ENCODE measurements at places on chromosomes 12 and 14. TPM values are rescaled to one million over a fixed set of nuclear protein-coding genes. Genes with fewer than 3 reads are reported as not detected.

Gene GALNT8
- 0.56 TPM for total RNA-seq

Gene NTS
- not detected for total RNA-seq

Gene TBX3
- not detected for total RNA-seq

Gene EML5
- 3.1 TPM for total RNA-seq

Gene KCNMB4
- 0.71 TPM for total RNA-seq

Gene THAP2
- total RNA-seq = 12.6 TPM

Gene TAS2R43
- 3.1 TPM for total RNA-seq

Gene COQ5
- total RNA-seq = 6.9 TPM

GRCh38 chr14:100899884-100900771, 3.4 kb downstream of the RTL1 start:
- no peak overlapping the region for H3K4me3 ChIP-seq
- no peak for DNase-seq
- no peak overlapping the region for H3K27ac ChIP-seq
- peaks cover 51% of the 10 kb centered on the region for H3K27me3 ChIP-seq
- no peaks in the 10 kb centered on the region for H3K36me3 ChIP-seq
- no peaks in the 10 kb centered on the region for H3K4me1 ChIP-seq

GRCh38 chr14:57634335-57634734, 140.7 kb upstream of the CCDC198 start:
- H3K27me3 ChIP-seq = no peaks in the 10 kb centered on the region
- no peak overlapping the region for H3K27ac ChIP-seq
- H3K4me3 ChIP-seq = no peak overlapping the region
- DNase-seq = no peak
- H3K4me1 ChIP-seq = no peaks in the 10 kb centered on the region
- no peaks in the 10 kb centered on the region for H3K36me3 ChIP-seq

DNA sequence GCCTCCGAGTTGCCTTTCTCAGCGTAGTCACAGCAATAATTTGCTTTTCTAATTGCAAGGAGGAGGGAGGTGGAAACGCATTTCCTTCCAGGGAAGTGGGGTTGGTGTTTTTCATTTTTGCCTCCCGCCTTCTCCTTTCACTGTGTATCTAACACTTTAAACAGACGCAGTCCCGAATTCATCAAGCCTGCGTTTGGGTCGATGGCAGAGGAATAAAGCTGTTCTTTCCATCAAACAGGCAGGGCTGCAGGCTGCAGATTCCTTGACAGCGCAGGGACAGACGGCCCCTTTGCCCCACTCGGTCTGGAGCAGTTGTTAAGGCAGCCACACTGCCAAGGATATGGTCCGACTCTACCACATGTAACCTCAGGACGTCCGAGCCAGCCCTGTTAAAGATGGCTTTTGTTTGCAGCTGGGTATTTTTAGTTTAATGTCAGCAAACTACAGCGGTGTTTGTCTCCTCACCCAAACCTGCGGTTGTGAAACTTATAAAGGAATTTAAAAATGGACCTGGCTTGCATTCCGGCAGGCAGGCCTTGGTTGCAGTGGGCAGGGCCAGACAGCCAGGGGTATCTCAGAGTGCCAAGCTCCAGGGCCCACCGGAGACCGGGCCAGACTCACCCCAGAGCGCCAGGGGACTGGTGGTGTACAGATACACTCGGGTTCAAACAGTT, 2.1 kb downstream of the CHST11 start:
- H3K36me3 ChIP-seq = no peaks in the 10 kb centered on the region
- peak overlapping the region; percentile 100 for H3K4me3 ChIP-seq
- H3K27me3 ChIP-seq = no peaks in the 10 kb centered on the region
- peaks cover 45% of the 10 kb centered on the region for H3K4me1 ChIP-seq
- H3K27ac ChIP-seq = peak overlapping the region; percentile 79
- DNase-seq = no peak

GRCh38 chr12:59459966-59460660, 135.7 kb upstream of the SLC16A7 start:
- H3K27ac ChIP-seq = no peak overlapping the region
- no peaks in the 10 kb centered on the region for H3K4me1 ChIP-seq
- H3K4me3 ChIP-seq = no peak overlapping the region
- H3K36me3 ChIP-seq = no peaks in the 10 kb centered on the region

GRCh38 chr14:50403419-50403818, 6.7 kb upstream of the CDKL1 start:
- no peaks in the 10 kb centered on the region for H3K36me3 ChIP-seq
- H3K27ac ChIP-seq = no peak overlapping the region
- H3K27me3 ChIP-seq = no peaks in the 10 kb centered on the region
- H3K4me3 ChIP-seq = no peak overlapping the region

- no peaks in the 10 kb centered on the region for H3K4me1 ChIP-seq
- peaks cover 57% of the 10 kb centered on the region for H3K36me3 ChIP-seq
- H3K4me3 ChIP-seq = no peak overlapping the region
- no peaks in the 10 kb centered on the region for H3K27me3 ChIP-seq
These were observed 123.3 kb downstream of the RFLNA start for GRCh38 chr12:124418156-124418555.

DNA sequence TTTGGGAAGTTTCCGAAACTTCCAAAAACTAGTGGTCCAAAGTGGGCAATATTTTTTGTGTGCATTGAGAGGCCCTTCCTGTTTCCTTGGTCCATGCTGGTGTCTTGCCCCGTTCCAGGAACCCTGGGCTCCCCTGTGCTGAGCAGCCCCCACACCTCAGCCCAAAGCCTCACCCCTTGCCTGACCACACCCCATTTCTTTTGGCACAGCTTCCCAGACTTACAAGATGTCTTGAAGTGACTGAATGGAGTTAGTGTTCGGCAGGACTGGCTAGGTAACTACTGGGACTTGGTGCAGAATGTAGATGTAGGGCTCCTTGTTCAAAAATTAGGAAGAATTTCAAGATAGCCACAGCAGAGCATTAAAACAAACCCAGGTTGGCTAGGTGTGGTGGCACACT, 68.6 kb downstream of the ETV6 start:
- H3K27ac ChIP-seq = no peak overlapping the region
- H3K4me1 ChIP-seq = peaks cover 15% of the 10 kb centered on the region
- no peak overlapping the region for H3K4me3 ChIP-seq
- H3K27me3 ChIP-seq = no peaks in the 10 kb centered on the region

DNA sequence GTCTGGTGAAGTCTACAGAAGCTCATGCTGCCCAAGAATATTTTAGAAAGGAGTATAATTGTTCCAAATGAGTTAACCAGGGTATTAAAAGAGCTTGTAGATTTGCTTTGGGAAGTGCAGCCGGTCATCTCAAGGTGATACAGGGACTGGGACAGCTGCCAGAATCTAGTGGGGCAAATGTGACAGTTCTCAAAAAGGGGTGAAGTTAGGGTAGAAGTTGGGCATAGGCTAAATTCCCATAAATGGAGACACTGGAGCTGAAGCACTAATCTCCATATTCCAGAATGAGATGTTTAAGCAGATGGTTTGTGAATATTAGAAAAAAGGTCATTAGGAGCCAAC, 94.7 kb downstream of the ANO6 start:
- H3K27me3 ChIP-seq = no peaks in the 10 kb centered on the region
- no peak overlapping the region for H3K27ac ChIP-seq
- H3K4me1 ChIP-seq = no peaks in the 10 kb centered on the region
- DNase-seq = no peak

DNA sequence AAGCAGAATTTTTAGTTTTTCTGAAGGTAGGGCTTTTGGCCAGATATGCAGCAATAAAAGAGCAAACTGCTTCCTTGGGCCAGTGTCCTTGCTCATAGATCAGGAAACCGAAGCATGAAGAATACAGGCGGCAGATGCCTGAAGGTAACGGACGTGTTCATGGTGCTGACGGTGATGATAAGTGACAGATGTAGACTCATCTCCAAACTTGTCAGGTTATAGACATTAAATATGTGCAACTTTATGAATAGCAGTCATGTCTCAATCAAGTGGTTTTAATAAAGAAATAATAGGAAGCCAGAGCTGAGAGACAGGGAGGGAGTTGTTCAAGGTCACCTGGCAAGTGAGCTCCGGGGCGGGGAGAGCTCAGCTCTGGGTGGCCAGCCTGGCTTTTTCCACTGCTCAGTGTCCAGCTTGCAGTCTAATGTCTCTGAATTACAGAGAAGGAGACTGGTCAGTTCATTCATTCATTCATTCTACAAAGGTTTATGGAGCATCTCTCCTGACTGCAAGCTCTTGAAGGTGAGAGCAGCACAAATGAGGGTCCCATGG, 1.0 kb downstream of the SERPINA5 start:
- H3K36me3 ChIP-seq = no peaks in the 10 kb centered on the region
- no peaks in the 10 kb centered on the region for H3K4me1 ChIP-seq
- H3K4me3 ChIP-seq = no peak overlapping the region
- no peak for DNase-seq
- H3K27ac ChIP-seq = no peak overlapping the region

GRCh38 chr12:84976133-84976532, 59.9 kb downstream of the TSPAN19 start:
- no peaks in the 10 kb centered on the region for H3K27me3 ChIP-seq
- H3K4me1 ChIP-seq = no peaks in the 10 kb centered on the region
- no peaks in the 10 kb centered on the region for H3K36me3 ChIP-seq
- no peak overlapping the region for H3K27ac ChIP-seq
- no peak overlapping the region for H3K4me3 ChIP-seq

- no peaks in the 10 kb centered on the region for H3K4me1 ChIP-seq
- no peaks in the 10 kb centered on the region for H3K36me3 ChIP-seq
- no peak overlapping the region for H3K27ac ChIP-seq
These were observed 221.4 kb downstream of the RPS29 start for GRCh38 chr14:49364752-49365117.
